ENCODE measurements at places on chromosomes 5 and 9.

DNA sequence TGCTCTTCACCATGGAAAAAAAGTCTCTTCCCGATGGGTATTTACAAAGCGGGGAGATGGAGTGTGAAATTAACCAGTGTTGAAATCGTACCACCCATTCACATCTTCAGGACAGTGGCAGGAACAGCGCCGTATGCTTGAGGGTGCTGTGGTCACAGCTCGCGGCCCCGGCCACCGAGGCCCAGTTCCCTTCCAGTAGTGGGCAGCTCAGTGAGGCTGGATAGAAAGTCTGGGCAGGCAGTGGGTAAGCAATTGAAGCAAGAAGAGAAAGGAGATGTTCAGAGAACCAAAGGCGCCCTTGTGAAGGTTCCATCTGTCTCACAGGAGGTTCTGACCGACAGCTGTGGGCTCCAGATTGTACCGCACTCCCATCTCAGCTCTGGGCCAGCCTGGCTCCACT, 59.1 kb downstream of the SECISBP2 start:
- no peak overlapping the region for H3K4me3 ChIP-seq
- H3K27me3 ChIP-seq = no peaks in the 10 kb centered on the region
- H3K4me1 ChIP-seq = peaks cover 9% of the 10 kb centered on the region
- H3K36me3 ChIP-seq = peaks cover 6% of the 10 kb centered on the region

- H3K27ac ChIP-seq = no peak overlapping the region
- DNase-seq = no peak
- no peak overlapping the region for H3K4me3 ChIP-seq
- H3K36me3 ChIP-seq = no peaks in the 10 kb centered on the region
Measured at GRCh38 chr5:159414021-159414420, 83.7 kb upstream of the IL12B start.

GRCh38 chr5:135356522-135357318, 42.3 kb downstream of the MACROH2A1 start:
- peaks cover 49% of the 10 kb centered on the region for H3K36me3 ChIP-seq
- H3K4me1 ChIP-seq = peaks cover 10% of the 10 kb centered on the region
- no peaks in the 10 kb centered on the region for H3K27me3 ChIP-seq
- H3K27ac ChIP-seq = no peak overlapping the region

DNA sequence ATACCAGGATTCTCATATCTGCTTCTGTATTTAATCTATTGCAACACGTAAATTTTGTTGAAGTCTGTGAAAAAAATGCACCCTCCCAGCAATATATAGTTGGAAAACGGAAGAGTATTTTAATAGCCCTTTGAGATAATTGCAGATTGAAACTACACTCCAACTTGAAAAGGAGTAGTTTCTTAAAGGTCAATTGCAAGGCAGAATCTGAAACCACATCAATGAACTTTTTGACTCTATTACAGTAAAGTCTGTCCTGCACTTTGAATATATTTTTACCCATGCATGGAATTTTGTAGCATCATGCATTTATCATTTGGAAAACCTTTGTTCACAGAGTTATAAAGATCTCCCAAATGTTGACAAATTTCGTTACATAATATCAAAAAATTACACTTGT, 311.6 kb upstream of the NREP start:
- no peaks in the 10 kb centered on the region for H3K27me3 ChIP-seq
- H3K4me1 ChIP-seq = no peaks in the 10 kb centered on the region
- no peak for DNase-seq
- H3K27ac ChIP-seq = no peak overlapping the region

DNA sequence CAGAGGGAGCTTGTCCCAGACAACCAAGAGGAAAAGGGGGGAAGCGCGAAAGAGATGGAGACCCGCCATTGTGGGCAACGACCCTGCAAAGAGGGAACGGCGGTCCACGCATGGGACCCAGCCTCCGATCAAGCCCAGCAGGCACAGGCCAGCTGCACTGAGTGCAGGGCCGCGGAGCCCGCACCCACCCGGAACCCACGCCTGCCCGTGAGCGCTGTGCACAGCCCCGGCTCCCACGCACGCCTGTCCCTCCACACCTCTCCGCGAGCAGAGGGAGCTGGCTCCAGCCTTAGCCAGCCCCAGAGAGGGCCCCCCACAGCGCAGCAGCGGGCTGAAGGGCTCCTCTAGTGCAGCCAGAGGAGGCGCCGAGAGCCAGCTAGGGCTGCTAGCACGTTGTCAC, 416.5 kb downstream of the DMRTA1 start:
- H3K27me3 ChIP-seq = no peaks in the 10 kb centered on the region
- no peak for DNase-seq
- no peak overlapping the region for H3K4me3 ChIP-seq

GRCh38 chr5:139046551-139046950, 151.6 kb downstream of the SIL1 start:
- no peak overlapping the region for H3K27ac ChIP-seq
- no peaks in the 10 kb centered on the region for H3K27me3 ChIP-seq
- H3K36me3 ChIP-seq = no peaks in the 10 kb centered on the region
- no peak overlapping the region for H3K4me3 ChIP-seq
- no peak for DNase-seq

DNA sequence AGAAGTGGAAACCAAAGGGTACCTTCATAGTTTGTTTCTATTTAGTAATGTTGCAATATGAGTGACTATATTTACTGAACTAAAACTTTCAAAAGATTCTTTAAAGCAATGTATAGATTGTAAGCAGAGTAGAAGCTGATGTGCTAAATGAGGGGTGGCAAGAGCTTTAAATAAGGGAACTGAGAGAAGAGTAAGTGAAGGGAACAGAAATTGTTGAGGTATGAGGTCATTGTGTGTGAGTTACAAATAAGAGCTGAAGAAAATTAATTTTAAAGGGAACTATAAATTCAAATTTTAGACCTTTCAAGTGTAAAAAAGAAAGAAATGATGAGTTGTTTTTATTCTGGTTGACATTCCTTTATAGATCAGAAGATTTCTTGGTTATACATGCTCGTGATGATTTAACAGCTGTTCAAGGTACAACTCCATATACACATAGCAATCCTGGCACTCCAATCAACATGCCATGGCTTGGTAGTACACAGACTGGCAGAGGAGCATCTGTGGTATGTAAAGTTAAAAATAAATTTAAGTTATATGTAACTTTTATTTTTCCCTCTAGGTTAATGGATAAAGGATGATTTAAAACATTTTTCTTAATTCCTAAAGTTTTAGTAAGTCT, 135.1 kb upstream of the TNFAIP8 start:
- no peak for DNase-seq
- no peaks in the 10 kb centered on the region for H3K4me1 ChIP-seq
- no peak overlapping the region for H3K4me3 ChIP-seq
- H3K27ac ChIP-seq = no peak overlapping the region
- H3K36me3 ChIP-seq = no peaks in the 10 kb centered on the region

DNA sequence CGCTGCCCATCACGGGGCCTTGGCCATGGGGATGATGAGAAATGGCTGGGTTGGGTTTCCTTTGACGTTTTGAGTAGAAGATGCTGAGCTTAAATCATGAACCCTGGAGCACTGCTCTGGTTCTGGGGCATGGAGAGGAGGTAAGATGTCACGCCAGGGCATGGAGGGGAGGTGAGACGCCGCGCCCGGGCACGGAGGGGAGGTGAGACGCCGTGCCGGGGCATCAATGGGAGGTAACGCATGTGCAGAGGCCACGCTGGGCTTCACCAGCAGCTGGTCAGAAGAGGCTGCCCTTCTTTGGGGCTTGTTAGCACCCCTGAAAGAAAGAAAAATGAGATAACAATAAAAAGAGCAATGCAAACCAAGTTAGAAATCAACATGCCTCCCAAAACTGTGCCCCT, 322.5 kb upstream of the IRX4 start:
- H3K4me3 ChIP-seq = no peak overlapping the region
- no peaks in the 10 kb centered on the region for H3K4me1 ChIP-seq
- H3K27ac ChIP-seq = no peak overlapping the region
- H3K27me3 ChIP-seq = no peaks in the 10 kb centered on the region

DNA sequence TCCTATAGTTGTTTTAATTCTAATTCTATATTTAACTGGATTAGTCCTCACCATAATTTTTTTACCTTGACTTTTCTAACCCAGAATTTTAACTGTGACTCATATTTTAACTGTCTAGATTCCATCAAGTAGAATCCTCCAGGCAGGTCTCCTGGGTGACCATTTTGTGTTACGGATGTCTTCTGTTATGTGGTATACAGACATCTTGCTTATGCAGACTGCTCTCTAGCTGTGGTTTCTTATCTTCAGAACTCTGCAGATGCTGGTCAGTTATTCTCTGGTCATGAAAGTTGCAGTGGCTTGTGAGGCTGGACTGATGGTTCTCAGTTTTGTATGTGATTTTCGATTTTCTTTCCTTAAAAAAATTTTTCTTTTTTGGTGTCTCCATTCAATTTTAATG, 139.4 kb downstream of the ATG10 start:
- peak; percentile 83 for DNase-seq
- H3K27ac ChIP-seq = no peak overlapping the region

DNA sequence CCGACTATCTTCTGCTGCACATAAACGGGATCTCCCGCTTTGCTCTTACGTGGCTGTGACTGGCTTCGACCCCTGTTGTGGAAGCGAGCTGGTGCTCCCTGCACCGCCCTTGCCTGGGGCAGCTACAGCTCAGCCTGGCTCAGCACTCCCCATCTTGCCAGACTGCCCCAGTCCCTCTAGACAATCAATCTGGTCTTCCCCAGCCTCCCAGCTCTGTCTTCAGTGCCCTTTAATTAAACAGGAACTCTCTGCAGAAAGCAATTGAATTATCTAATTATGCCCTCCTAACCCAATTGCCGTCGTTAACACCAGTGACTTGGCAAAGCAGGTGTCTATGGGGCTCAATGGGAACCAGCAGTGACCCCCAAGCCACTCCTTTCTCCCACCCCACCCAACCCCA, 18.9 kb upstream of the NTNG2 start:
- H3K36me3 ChIP-seq = no peaks in the 10 kb centered on the region
- no peak overlapping the region for H3K27ac ChIP-seq
- DNase-seq = no peak
- no peak overlapping the region for H3K4me3 ChIP-seq
- no peaks in the 10 kb centered on the region for H3K4me1 ChIP-seq

- no peaks in the 10 kb centered on the region for H3K27me3 ChIP-seq
- no peaks in the 10 kb centered on the region for H3K4me1 ChIP-seq
- no peak for DNase-seq
- H3K36me3 ChIP-seq = no peaks in the 10 kb centered on the region
Measured at GRCh38 chr9:79215821-79216220, 355.9 kb upstream of the TLE4 start.

GRCh38 chr9:125493384-125493783, 213.6 kb downstream of the MAPKAP1 start:
- H3K27me3 ChIP-seq = no peaks in the 10 kb centered on the region
- no peak overlapping the region for H3K4me3 ChIP-seq
- no peak overlapping the region for H3K27ac ChIP-seq
- no peak for DNase-seq
- no peaks in the 10 kb centered on the region for H3K36me3 ChIP-seq

All from trophoblast cell (in vitro differentiated cells and primary cell).